ENCODE measurements at places on chromosomes 11 and 22.

DNA sequence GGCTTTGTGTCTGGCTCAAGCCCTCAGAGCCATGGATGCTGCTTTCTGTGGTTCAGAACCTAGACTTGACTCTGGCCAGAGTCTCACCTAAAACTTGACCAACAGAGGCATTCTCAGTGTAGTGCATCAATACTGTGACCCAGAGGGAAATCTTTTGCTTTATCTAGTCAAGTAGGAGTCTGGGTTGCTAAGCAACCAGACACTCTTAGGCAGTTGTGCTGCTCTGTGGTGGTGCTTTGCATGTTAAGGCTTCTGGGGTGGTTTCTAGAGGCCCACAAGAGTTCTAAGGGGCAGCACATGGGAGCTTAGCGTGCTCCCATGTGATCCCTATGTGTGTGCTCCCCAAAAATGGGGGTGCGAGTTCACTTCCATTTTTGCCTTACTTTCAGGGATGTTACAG, 224.6 kb upstream of the PLET1 start:
- no peak for DNase-seq

DNA sequence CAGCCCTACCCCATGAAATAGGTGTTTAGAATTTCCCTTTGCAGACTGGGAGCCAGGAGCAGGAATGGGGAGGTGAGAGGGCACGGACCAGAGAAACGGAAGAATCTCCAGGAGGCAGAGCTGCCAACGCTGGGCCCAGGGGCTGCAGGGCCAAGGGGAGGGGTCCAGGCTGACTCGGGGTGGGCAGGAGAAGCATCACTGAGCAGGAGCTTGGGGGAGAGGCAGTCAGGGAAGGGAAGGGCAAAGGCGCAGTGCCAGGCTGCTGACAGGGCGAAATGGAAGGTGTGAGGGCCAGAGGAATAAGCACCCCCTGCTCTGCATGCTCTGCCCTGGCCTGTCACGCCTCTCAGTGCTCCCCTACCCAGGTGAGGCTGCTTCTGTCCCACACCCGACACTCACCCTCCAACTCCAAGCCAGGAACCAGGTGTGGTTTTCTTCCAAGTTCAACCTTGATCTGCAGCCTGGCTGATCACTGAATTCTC, 14.5 kb downstream of the LRRC32 start:
- no peak for DNase-seq

- DNase-seq = no peak
Measured at GRCh38 chr11:74744277-74744676, 4.4 kb upstream of the RNF169 start.

GRCh38 chr11:108929241-108929640, 264.4 kb downstream of the DDX10 start:
- DNase-seq = no peak

- DNase-seq = no peak
Measured at GRCh38 chr11:37407461-37407860, 809.4 kb upstream of the RAG2 start.

DNA sequence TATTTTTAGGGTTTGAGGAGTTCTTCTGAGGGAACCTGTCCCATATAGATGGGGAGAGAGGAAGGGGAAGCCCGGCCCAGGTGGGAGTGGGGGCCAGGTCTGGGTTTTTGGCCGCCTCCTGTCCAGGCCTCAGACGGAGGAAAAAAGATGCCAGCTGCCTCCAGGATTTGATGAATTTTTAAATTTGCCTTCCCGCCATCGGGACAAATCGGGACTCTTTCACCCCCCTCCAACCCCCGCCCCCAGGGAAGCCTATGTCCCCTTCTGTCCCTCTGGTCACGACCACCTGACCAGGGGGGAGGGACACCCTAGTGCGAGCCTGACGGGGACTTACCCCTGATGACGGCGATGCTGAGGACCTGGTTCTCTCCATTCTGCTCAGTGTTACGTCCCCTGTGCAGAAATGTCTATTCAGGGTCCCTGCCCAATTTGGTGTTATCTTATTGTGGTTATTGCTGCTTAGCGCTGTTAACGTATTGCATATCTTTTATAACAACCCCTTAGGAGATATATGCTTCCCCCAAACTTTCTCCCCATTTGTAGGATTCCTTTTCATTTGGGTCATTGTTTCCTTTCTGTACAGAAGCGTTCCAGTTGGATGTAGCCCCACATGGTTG, 115.9 kb upstream of the GRK3 start:
- no peak for DNase-seq

DNA sequence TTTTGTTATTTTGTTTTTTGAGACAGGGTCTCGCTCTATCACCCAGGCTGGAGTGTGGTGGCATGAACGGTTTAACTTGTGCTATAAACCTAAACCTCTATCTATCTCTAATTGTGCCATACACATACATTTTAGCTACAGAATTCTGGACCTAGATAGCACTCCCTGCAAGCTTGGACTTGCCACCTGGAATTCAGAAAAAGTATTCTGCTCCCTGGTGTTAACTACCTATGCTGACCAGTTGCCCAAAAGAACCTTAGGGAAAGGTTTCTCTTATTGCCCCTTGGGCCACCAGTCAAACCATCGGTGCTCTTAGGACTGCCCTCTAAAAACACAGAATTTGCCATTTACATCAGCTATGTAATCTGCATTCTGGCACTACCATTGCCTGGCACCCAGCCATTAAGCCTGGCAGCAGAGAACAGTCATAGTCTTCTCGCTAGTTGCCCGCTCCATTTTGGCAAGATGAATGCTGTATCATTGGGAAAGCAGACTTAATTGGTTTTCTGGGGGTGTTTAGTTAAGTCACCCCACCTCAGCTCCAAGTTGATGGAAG, 55.3 kb downstream of the ETS1 start:
- DNase-seq = no peak

DNA sequence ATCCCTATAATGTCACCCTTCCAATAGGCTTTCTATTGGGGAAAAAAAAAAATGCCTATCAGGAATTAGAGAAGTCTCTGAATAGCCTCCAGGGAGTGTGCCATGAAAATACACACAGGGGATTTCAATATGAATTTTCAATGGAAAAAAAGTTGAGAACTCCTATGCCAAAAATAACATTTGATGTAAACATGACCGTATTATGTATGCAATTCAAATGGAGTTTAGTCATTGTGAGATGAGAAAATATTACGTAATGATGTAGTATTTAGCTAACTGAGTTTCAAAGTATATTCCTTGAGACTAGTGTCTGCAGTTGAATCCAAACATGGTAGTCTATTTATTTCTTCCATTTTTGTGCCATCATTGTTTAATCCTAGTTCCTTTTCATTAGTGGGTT, 182.3 kb downstream of the BLID start:
- no peak for DNase-seq

GRCh38 chr11:44179173-44179572, 83.7 kb downstream of the EXT2 start:
- no peak for DNase-seq

- no peak for DNase-seq
Measured at GRCh38 chr11:109641549-109641948, 219.6 kb downstream of the C11orf87 start.

DNA sequence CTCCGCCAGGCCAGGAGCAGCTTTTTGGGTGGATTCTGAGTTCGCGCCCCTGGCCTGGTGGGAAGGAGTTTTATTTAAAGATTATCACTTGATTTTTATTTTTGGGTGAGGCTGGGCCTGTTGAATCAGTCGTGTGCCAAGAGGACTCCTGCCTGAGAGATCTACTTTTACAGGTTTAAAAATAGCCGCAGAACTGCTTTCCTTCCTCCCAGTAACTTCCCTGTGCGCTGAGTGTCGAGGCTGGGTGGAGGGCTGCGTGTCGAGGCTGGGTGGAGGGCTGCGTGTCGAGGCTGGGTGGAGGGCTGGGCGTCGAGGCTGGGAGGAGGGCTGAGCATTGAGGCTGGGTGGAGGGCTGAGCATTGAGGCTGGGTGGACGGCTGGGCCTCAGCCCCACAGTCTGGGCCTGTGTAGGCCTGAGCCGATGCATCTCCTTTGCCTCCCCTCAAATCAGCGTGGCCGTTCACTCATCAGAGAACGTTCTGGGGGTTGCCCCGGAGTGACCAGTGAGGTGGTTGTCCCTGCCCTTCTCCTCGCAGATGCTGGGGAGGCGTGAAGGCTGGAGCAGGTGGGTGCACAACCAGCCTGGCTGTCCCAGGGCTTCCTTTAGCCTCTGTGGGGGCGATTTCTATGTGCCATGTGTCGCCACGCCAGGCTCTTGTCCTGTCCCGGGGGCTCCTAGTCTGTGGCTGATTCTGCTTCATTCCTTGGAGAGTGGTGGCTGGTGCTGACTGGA, 30.1 kb downstream of the GRAMD4 start:
- DNase-seq = no peak
